ENCODE measurements at places on chromosomes 1 and 21.

DNA sequence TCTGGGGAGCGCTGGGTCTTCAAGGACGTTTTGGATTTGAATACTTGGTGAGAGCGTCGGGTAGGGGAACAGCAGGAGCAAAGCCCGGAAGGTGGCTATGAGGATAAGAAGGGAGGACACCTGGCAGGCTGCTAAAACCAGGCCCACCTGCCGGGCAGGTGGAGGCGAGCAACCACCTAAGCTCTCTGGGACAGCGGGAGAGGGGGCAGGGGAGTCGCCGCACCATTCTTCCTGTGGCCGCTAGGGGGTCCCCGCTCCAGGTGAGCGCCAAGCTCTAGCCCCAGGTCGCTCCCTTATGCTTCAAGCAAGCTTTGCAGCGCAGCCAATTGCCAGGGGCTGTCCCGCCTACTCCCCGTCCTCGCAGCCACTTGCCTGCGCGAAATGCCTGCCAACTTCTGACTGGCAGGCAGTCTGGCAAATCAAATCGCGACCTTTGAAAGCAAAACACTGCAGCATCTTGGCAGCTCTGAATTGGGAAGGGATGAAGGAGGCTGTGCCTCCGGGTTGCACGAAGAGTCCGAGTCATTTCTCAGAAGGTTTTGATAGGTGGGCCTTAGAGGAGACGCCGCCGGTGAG, at the start of gene NIPAL3:
NIPAL3 (plus strand) TSS at position 469 of the 576 bp plus-strand sequence. CDS start 3,746 bp downstream, outside the sequence.
- DNase-seq: peak; percentile 99

DNA sequence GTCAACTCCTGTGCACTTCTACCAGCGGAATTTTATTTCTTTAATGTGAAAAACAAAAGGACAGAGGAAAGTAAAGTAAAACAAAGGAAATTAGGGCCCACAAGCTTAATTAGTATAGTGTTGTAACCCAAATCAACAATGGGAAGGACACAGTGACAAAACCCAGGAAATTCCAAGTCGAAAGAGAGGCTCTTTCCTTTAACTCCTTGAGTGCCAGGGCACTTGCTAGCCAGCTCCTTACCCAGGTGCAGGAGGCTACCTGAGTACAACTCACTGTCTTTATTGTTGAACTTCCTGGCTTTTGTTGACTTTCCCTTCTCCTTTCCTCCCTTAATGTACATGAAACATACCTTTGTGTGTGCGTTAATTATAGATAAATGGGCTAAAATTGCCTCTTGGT, 55.0 kb downstream of the PEX14 start:
- no peak for DNase-seq

DNA sequence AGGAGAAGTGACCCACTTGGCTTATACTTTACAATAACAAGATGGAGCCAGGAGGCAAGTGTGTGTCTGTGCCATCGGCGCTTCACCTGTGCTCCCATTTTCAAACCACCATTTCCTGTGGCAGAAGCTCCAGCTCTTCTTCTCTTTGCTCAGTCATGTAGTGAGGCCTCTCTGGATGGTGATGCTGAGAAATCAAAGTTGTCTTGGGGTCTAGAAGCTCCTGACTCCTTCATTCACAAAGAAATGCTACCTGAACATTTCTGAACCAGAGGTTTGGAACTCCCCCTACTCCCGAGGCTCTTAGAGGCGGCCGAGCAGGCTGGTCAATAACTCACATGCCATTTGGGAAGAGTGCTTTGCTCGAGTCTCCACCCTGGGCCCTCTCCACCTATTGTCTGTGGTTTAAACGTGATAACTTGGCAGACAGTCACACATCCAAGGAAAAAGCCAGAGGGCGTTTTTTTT, 18.0 kb downstream of the SLAMF1 start:
- DNase-seq: no peak

DNA sequence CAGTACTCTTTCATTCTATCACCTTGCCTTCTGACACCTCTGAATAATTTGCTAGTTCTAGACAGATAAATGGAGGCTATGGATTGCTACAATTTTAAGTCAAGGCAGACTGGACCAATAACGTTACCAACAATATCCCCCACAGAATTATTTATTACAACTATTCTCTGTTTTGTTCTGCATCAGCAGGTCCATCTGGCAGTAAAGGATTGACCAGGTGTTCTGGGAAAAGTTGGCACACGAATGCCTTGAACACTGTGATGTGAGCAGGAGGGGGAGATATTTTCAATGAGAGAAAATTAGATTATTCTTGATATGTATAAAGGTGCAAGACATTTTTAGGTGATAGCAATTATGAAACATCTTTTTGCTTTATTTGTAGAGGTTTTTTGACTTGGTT, 718.8 kb upstream of the TMPRSS15 start:
- DNase-seq: no peak

- DNase-seq: no peak
These were observed 12.2 kb downstream of the SH3BP5L start for GRCh38 chr1:248813546-248813945.

DNA sequence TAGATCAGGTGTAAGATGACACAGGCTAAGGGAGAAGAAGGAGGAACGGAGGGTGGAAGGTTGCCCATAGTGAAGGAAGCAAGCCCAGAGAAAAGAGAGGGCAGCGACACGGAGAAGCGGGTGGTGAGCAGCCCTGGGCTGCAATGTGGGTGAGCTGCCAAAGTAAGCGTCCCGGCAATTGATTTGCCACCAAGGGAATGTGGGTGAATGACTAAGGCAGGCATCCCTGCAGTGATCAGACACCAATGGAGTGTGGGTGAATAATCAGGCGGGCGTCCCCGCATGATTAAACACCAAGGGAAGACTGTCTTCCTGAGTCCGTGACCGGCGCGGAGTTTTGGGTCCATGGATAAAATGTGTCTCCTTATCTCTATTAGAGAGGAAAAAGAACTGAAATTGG, 79.6 kb downstream of the UCHL5 start:
- DNase-seq: peak; percentile 8

GRCh38 chr1:3763351-3764125, 9.0 kb upstream of the SMIM1 start:
- no peak for DNase-seq

- DNase-seq: no peak
These were observed 53.0 kb downstream of the RGS2 start for GRCh38 chr1:192861860-192862259.

- no peak for DNase-seq
These were observed 29.1 kb upstream of the C1orf174 start for GRCh38 chr1:3929126-3929525.

DNA sequence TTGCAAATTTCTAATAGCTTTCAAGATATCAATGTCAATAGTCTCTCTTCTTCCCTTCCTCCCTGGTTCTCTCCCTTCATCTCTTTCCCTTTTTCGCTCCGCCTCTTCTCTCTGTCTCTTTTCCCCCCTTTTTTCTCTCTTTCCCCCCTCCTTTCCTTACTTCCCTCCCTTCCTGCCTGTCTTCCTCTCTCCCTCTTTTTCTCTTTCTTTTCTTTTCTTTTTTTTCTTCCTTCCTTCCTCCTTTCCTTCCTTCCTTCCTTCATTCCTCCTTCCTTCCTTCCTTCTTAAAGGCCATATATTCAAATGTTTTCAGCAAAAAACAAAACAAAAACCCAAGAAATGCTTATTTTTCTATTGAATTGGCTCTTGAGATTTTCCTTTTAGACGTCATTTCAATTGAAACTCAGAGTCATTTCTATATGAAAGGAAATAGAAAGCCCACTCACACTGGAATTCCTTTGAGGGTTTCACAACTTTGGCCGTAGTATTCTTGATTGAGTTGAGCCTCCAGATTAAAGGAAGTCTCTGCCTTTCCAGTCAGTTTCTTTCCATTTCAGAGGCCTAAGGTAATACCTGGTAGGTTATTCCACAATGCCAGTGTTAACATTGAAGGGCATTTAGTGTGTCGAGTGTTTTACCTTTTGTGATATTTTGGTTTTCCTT, 551.5 kb downstream of the LMO4 start:
- DNase-seq: peak; percentile 3

DNA sequence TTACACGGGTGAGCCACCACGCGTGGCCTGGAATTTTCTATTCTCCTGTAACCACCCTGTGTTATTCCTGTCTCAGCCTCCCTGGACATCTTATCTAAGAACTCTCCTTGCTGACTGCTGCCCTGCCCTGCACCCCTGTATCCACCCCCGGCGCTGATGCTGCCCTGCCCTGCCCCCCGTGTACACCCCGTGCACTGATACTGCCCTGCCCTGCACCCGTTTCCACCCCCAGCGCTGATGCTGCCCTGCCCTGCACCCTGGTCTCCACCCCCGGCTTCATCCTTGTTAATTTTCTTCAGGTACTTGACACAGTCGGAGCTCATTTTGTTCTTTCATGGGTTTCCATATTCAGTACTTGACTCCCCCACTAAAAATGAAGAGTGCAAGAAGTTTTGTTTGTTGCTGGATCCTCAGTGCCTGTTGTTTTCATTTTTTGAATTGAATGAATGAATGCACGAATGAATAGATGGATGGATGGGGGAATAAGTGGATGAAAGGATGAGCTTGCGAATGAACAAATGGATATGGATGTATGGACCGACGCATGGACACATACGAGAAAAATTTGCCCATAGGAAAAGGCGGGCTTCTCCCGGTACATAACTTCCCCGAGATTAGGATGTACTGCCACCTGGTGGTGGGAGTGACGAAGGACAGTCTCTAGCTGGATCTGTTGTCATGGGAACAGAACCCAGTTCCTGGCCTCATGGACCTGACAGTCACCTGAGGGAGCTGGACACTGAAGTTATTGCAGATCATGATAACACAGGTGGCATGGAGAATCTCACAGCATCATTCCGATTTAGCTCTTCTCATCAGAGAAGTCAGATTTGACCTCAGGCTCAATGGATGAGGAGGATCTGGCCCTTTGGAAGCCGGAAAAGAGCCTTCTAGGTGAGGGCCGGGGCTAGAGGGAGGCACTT, 14.9 kb downstream of the AADACL4 start:
- DNase-seq: peak; percentile 77

- no peak for DNase-seq
These were observed 21.2 kb downstream of the MCM3AP start for GRCh38 chr21:46264046-46264689.

DNA sequence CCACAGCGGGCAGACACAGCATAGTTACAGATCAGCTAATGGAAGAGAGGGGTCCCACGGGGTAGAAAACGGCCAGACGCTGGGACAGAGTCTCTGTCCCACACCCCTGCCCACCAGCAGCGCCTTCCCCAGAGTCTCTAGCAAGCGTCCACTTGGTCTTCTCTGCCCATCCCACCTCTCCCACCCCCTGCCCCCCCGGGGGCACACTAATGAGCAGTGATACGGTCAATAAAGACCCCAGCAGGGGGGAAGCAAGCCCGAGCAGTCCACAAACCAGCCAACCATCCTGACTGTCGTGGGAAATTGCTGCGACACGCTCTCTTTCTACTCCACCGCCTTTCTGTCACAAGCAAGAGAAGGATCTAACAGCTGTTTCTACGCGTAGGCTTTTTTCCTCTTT, 374.7 kb downstream of the NPHP4 start:
- DNase-seq: no peak

GRCh38 chr1:44775930-44776729, 790 bp downstream of the RPS8 start:
- DNase-seq: no peak

DNA sequence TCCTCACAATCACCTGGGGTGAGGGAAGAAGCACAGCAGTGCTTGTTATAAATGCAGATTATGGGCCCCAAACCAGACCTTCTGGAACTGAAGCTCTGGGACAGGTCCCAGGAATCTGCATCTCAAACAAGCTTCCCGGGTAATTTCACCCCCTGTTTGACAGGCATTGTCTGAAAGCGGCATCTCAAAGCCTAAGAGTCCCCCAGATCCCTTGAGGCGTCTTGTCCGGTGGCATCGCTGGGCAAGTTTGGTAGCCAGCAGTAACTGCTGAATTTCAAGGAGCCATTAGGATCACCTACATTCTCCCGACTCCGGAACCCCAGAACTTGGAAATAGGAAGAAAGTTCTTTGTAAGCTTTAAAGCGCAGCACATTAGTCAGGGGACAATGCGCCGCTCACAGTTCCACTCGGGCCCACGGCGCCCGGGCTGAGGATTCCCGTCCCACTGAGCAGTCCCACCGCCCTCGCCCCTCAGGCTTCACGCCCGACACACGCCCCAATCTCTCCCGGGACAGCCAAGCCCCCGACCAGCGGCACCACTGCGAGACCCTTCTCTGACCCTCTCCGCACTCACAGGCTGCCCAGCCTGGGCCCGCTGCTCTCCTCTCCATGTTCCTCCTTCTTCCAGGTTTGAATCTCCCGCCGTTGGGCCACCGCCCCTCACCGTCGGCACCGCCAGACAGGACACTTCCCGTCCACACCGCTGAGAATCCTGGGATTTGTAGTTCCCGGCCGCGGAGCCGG, at the start of gene IQGAP3:
IQGAP3 (minus strand) TSS at position 647 of the 744 bp plus-strand sequence; CDS start at position 611, 36 bp downstream.
- DNase-seq: peak; percentile 86

- no peak for DNase-seq
These were observed 3.4 kb downstream of the LHX9 start for GRCh38 chr1:197920414-197921117.

- DNase-seq: no peak
These were observed 10.4 kb downstream of the CNST start for GRCh38 chr1:246576709-246577032.

- DNase-seq: no peak
These were observed 378.7 kb downstream of the SEC16B start for GRCh38 chr1:177591155-177591554.

DNA sequence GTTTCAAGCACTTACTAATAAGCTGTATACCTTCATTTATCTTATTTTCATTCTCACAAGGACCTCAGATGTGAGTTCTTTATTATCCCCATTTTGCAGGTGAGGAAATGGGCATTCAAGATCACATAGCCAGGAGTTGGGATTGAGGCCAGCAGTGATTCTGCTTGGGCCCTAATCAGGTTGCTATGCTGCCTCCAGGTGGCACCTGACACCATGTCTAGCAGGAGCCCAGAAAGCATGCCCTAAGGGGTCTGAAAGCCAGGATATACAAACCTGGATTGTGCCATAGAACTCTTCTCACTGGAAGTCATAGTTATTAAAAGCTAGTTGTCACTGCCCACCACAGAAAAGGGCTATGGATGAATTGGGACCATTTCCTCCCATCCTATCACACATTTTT, 61.1 kb downstream of the FYB2 start:
- no peak for DNase-seq

GRCh38 chr1:119227456-119227855, 87.0 kb upstream of the WARS2 start:
- peak; percentile 31 for DNase-seq

DNA sequence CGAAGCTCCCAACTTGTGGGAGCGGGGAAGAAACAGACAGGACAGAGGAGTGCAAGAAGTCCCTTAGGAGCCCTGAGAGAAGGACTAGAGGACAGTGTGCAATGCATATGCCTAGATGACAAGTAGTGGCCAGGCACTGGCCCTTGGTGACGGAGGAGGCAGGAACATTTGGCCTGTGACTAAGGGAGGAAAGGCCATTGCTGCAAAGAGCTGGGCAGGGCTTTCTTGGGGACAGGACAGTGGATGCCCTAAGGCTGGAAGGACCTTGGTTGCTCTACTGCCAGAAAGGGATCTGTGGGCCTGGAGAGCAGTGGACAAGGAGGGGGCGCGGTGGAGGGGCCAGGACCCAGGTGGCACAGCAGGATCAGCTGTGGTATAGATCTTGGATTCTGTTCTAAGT, 481.3 kb downstream of the CAMTA1 start:
- DNase-seq: no peak

- DNase-seq: no peak
These were observed 4.0 kb downstream of the TCHHL1 start for GRCh38 chr1:152084853-152085252.

Measured in fibroblast of skin of back (primary cell).